ENCODE measurements at places on chromosomes 7 and 10.

- peak; percentile 86 for DNase-seq
Observed at GRCh38 chr10:88879534-88880281, at the start of gene STAMBPL1. Gene STAMBPL1, plus strand, starts transcription at chr10:88880245. Its CDS starts 21,464 bp downstream, at chr10:88901709.

DNA sequence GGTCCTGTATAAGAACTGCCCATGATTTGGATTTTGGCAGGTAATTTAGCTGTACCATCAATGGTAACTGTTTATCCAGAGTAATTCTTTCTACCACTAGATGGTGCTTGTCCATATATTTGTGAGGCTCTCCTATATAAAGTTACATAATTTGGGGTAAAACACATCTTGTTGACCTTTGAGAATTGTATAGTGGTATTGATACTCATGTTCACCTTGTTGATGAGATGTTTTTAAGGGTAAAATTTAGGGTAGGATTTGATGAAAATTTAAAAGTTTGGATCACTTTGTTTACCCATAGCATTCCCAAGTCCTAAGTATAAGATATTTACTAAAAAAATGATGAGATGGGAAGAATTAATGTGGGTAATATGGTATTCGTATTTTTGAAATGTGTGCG, 31.6 kb downstream of the ST7 start:
- no peak for DNase-seq

DNA sequence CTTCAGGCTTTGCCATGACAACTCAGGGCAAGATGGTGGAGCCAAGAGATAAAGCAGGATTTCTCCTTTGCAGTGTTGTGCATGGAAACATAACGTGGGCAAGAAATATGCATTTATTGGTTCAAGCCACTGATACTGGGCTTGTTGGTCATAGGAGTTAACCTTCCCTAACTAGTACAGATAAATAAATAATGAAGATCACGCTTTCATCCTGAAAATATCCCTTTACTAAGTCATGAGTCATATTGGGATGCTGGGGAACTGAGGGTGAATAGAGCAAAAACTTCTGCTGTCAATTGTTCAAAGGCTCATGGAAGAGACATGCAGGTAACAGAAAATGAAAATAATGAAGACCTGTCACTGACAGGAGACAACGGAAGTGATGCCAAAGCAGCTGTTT, 55.5 kb downstream of the TES start:
- no peak for DNase-seq

DNA sequence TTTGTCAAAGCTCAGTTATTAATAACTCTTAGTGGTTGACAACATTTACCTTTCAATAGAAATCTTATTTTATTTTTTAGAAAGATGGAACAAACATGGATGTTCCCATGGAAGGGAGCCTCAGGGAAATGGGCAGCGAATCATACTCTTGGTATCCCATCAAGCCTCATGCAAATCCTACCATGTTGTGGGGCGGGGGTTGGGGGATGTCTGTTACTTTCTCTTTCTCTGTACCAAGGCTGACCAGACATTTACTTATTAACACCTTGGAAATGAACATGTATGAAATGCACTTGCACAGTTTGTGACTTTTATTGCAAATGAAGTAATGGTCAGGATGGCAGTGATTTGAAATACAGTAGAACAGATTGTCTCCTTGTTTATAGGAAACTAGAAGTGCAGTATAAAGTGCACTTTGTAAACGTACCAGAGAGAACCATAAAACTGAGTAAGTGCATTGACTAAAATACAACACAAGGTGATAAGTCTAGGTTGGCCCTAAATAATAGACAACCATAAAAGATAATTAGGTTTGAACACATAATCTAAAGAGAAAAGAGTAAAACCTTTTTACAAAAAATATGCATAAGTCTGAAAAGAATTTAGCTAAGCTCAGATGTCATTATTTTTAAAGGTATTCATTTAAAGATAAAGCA, 32.4 kb downstream of the SEMA3D start:
- no peak for DNase-seq

GRCh38 chr7:27165996-27166530, 726 bp upstream of the HOXA9 start:
- no peak for DNase-seq

DNA sequence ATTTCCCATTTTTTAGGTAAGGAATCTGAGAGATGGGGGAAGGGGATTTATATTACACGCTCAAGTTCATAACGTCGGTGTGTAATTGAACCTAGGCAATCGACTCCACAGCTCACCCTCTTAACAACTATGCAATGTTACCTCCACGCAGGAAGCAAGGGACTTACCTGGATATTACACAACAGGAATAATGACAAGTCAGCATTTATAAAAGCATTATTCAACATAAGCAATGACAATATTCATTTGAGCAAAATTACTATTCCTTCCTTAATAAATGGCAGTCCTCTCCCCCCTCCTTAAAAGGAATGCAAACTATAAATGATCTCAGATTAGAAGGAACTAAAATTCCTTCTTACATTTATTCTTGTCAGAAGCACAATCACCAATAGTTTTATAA, 104.0 kb downstream of the PCLO start:
- no peak for DNase-seq

DNA sequence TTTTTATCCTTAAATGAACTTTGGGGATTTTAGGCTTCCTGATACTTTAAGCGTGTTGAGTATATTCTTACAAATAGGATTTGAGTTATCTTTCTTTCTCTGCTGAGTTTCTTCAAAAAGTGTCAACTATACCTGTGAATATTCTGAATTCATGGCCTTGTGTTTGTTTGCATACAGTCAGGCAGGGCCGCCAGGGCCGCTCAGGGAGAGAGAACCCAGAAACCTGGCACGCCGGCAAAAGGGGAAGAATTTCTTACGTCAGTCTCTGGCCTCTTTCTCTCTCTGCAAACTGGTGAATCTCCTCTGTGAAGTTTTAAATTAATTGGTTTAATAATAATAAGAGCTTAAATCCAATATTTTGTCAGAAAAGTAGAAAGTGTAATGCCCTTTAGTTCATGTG, 29.3 kb upstream of the BNIP3 start:
- DNase-seq = no peak

GRCh38 chr7:120512701-120513100, 239.7 kb downstream of the KCND2 start:
- no peak for DNase-seq

GRCh38 chr7:1674161-1675035, 4.3 kb downstream of the ELFN1 start:
- peak; percentile 7 for DNase-seq

GRCh38 chr10:62386356-62387320, 12.5 kb downstream of the ZNF365 start:
- DNase-seq = no peak

- no peak for DNase-seq
Observed at GRCh38 chr7:30117896-30118295, 16.9 kb upstream of the MTURN start.

DNA sequence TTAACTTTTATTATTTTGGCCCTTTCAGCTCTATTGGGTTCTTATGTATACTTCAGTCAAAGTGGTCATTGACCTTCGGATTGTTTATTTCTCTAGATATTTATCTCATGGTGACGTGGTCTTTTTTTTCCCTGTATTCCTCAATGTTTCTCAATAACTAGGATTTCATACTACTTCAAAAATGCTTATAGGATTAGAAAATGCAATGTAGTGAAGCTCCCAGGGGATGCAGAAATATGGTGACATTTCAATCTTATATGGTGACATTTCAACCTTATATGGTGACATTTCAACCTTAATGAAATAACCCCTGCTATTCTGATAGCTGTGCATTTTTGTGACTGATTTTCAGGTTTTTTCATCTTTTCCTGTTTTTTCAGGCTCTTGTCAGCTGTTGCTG, 51.4 kb downstream of the CHRM2 start:
- no peak for DNase-seq

DNA sequence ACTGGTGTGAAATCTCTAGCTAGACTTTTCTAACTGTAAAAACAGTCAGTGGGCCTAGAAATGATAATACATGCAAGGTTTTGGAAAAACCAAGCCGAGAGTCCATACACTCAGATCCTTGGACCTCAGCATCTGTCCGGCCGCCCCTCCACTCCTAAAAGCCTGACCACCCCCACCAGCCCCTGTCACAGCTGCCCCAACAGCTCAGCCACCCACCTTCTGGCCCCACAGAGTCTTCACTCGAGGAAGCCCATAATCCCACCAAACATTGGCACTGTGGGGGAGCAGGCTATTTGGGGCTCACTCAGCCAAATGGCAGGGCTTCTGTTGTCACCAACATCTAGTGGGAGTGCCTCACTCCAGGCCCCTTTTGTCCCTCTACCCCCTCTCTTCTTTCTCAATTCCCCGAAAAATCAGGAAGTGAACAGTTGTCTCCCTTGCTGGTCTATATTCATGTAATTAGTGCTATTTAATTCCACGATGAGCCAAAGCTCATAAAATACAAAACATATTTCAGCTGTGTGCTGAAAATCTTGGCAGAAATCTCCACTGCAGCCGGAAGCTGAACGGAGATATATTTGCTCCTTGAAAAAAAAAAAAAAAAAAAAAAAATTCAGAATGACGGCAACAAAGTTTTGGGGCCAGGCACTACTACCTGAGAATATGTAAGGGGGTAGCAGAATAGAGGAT, 55.5 kb downstream of the PLXNA4 start:
- no peak for DNase-seq

Data from activated naive CD4-positive, alpha-beta T cell treated with anti-CD3 and anti-CD28 coated beads, Interleukin-2, amount 10 ng/mL, durations not matched to agents 7 days and 5 days (primary cell).